ENCODE measurements at places on chromosomes 2 and 18.

- DNase-seq: no peak
These were observed 211.6 kb upstream of the SMAD7 start for GRCh38 chr18:49162226-49162864.

DNA sequence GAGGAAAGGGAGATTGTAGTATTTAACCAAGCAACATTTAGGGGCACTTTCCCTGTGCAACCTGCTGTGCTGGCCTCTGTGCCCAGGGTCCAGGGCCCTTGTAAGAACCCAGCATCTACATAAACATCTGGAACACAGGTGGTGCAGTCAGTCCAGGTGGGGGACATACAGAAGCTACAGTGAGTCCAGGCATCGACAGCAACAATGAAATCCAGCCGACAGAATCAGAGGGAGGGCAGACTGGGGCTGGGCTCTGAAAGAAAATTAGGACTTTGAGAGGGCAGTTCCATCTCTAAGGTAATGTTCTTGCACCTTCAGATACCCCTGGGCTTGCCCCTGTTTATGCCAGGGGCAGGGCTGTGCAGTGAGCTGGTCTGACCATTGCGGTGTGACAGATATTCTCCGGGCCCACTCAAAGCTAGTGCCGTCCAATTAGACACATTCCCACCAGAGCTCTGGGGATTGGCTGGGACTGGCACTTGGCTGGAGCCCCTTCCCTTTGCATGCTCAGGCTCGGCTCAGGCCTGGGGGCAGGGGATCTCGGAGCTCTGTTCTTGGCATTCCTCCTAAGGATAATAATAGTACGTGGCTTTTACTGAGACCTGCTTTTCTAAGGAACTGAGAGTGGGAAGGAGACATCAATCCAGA lies 5.4 kb downstream of the LBH start:
- DNase-seq: no peak

GRCh38 chr2:135219226-135219625 lies 167.1 kb downstream of the RAB3GAP1 start:
- no peak for DNase-seq

- DNase-seq: no peak
These were observed 63.1 kb downstream of the AAK1 start for GRCh38 chr2:69580486-69580885.

DNA sequence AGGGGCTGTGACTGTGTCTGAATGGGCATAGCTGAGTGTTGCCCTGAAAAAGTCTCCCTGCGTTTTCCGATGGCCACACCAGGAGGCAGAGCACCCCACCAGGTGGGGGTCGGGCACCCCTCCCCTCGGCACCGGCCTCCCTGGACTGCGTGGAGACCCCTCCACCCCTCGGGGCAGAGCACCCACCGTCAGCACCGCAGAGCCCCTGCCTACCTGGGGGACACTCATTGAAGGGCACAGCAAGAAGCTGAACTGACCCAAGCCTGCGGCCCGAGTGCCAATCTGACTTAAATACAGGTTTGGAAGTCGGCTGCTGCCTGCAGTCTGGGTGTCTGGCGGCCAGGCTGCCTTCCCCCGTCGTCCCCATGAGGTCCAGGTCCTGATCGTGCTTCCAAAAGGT lies 69.9 kb downstream of the KCNG2 start:
- DNase-seq: no peak

GRCh38 chr2:163949693-163950092 lies 213.9 kb upstream of the FIGN start:
- no peak for DNase-seq

- no peak for DNase-seq
These were observed 32.4 kb downstream of the HADHA start for GRCh38 chr2:26212011-26212410.

DNA sequence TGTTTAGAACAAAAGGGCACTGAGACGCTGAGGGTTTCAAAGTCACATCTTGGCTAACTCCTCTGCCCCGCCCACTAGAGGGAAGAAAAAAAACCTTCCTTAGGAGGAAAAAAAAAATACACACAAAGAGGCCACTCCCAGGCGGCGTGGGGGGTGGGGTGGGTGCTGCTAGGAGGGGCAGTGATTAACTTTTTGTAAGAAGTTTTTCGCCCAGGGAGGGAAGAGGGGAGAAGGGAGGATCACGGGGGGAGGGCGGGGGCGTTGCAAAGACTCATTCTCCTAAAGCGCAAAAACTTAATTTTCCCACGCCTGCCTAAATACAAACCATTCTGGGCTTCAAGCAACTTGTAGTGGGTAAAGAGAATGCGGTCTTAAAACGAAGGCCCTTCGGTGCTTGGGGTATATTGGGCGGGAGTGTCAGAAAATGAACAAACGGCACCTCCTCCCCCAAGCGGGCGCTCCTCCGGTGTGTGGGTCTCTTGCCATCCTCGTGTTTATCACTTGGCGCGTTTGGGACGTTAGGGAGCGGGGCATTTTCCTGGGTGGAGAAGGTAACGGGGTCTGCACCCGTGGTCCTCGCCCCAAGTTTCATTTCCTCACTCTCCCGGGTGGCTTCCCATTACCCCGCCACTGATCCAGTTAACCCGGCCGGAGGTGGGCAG lies 1.7 kb downstream of the CXCR4 start:
- DNase-seq: no peak

DNA sequence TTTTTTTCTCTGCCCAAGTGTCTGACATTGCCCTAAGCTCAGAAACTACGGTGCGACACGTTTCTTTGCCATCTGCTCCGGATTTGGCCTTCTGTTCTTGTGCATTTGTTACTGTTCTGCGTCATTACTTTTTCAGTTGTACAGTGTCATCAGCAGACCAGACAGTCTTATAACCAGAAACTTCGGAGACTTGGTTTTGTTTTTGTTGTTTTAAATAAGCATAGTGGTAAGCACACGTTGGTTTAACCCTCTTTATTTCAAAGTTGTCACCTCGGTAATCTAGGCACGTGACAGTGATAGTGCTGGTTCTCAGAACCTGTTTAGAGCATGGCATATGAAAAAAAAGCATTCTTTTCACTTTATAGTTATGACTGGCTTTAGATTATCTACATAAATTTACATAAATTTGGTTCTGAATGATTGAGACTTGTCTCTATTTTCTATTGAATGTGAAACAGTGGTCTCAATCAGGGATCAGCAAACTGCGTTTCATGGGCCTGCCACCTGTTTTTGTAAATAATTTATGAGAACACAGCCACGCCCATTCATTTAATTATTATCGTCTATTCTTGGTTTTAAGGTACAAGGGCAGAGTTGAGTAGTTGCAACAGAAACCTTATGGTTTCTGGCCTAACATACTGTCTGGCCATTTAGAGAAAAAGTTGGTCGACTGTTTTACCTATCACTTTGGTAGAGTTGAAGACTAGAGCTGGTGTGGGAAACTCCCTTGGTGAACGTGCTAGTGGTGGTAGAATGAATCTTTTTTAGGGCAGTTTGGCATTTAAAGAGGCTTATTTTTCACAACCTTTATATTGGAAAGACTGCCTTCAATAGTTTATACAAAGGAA lies 106.5 kb downstream of the ZNF532 start:
- no peak for DNase-seq

- DNase-seq: no peak
These were observed 4.6 kb downstream of the MLPH start for GRCh38 chr2:237491515-237492118.

DNA sequence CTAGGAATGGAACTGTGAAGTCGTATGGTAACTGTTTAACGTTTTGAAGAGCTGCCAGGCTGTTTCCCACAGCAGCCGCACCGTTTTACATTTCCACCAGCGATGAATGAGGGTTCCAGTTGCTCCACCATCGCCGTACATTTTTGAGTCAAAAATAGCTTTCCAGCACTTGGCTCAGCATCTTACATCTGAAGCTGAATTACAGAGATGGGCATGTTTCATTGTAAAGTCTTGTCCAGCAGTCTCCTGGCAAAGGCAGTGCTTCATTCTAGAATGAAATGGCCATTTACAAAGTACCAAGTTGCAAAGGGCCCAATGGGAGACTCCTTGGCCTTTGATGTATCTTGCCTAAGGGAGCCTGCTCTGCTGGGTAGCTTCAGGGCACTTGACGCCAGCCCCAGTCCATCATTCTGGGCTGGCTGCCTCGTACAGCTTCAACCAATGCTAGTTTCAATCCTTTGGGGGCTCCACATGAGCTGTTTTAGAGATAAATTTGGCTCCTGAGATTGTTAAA lies 45.1 kb downstream of the ATIC start:
- DNase-seq: no peak

- no peak for DNase-seq
These were observed 1.8 kb downstream of the PDE11A start for GRCh38 chr2:178070824-178071223.

- DNase-seq: no peak
These were observed 38.6 kb upstream of the ZFP36L2 start for GRCh38 chr2:43265001-43265400.

- no peak for DNase-seq
These were observed 237.2 kb downstream of the TSN start for GRCh38 chr2:121992700-121993099.

GRCh38 chr2:23375448-23375847 lies 9.5 kb upstream of the KLHL29 start:
- DNase-seq: no peak

GRCh38 chr2:47456851-47457250 lies 53.9 kb downstream of the MSH2 start:
- DNase-seq: no peak

- DNase-seq: no peak
These were observed 87.8 kb downstream of the PDE11A start for GRCh38 chr2:177984749-177985148.

- DNase-seq: peak; percentile 85
These were observed 143.5 kb upstream of the LMAN1 start for GRCh38 chr18:59502274-59503175.

DNA sequence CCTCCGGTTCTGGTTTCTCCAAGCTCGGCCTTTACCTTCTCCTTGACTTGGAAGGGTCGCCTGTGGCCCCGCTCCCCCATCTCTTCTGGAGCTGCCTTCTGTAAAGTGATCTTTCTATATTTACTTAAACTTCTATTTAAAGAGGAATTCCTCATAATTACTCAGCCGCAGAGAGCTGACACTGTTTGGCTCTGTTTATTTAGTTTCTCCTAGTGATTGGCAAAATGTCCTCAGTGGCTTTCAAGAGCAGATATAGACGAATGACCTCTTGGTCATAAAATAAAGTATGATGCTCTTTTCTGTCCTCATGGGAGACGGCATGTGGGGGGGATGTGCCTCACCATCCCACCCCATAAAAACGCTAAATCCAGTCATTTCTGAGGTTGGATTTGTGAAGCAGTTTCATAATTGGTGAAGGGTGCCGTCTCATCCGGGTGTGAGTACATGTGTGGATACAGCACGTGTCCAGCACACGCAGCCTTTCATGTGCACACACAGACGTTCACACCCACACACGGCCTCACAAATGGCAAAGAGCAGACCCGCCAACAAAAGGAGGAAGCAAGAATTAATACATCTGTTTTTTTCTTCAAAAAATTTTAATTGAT lies 43.4 kb upstream of the SMAD7 start:
- DNase-seq: no peak

DNA sequence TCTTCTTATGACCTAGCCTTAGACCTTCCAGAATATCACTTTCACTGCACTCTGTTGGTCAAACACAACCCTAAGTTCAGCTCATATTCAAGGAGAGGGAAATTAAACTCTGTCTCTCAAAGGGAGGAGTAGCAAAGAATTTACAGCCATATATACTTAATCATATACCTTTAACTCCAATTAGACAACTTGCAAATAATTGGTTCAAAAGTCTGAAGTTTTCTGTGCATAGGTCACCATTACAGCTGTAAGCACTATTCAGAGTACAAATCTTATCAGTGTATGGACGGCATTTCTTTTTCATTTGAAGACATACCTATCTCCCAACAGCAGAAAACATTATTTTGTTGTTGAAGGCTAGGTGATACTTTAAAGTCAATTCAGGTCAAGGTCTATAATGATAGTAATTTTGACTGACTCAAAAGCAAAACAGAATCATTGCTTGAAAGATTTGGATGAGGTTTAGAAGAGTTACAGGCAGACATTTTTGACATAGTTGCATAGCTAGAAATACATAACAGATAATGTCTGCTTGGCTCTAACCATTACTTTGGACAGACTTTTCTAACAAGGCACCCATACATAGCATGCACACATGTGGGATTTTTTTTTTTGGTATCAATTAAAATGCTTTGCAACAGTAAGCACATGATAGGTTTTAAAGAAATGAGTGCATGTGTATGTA lies 131.5 kb downstream of the CPS1 start:
- no peak for DNase-seq

DNA sequence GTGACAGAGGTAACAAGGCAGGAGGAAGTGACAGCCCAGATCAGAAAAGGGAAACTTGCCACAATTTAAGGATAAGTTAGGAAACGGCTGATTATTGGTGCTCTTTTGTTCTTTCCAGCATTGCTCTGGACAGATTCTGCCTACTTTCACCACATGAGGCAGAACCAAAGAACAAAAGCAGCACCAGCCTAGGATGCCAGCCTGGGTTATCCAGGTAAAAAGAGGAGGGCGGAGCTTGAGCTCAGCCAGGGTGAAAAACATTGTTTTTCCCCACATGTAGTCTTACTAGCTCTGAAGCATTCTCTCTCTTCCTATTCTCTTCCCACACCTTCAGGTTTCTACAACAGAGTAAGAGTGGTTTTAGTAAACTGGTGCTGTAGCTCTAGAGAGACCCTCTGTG lies 300.5 kb downstream of the TMX3 start:
- no peak for DNase-seq

DNA sequence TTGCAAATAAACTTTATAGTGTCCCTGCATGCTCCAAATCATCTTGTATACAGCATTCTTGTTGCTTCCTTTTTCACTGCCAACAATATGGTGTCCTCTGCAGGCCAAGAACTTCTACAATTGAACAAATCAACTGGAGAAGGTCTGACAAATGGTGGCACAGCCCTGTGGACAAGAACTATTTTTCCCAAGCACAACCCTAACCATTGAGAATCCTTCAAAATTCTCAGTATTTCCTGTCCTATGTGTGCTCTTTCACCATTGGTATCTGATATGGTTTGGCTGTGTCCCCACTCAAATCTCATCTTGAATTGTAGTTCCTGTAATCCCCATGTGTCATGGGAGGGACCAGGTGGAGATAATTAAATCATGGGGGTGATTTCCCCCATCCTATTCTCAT lies 865.1 kb upstream of the ACVR2A start:
- DNase-seq: no peak
